ENCODE measurements at places on chromosomes 16 and 17.

- no peak for DNase-seq
Measured at GRCh38 chr17:17022456-17022855, 19.8 kb upstream of the MPRIP start.

DNA sequence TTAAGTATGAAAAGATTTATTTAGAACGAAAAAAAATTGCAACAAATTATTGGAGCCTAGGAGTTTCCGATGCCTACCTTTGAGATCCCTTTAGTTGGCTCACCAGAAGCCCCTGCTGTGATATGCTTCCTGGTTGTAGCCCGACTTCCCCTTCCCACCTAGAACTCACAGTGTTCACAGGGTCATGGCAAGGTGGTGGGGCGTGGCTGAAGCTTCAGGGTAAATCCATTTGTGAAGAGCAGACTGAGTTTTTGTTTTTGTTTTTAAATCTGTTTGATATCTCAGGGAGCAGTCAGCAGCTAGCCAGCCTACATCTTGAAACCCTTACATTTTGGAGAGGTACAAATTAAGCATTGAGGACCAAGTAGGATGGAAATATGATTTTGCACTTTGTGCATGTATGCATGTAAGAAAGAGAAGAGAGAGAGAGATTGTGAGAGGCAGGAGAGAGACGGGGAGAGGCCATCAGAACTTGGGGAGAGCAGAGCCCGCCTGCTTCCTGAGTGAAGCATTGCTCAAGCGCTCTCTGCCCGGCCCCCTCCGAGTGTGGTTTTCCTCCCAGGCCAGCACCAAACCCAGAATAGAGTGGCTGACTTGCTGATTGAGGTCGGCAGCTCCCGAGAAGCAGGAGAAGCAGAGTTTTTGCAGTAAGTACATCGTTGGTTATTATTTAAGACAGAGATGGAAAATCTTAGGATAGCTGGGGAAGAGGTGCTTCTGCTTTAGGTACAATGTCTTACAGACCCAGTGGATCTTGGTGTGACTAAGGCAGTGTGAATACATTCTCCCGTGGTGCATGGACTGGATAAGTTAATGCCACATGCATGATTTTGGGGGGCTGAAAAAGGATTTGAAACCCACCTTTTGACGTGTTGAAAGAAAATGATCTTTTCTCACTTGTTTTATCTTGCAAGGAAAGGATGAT lies 64.2 kb downstream of the SPECC1 start:
- DNase-seq = no peak

GRCh38 chr16:6642271-6642670 lies 690.4 kb upstream of the RBFOX1 start:
- no peak for DNase-seq

DNA sequence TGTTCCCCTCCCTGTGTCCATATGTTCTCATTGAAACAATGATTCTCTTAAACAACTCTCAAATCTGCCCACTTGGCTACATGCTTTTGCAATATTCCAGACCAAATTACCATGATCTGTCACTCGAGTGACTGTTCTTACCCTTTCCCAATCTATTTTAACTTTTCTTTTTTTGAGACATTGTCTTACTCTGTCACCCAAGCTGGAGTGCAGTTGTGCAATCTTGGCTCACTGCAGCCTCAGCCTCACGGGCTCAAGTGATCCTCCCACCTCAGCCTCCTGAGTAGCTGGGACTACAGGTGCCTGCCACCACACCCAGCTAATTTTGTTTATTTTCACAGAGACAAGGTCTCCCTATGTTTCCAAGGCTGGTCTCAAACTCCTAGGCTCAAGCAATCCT lies 58.8 kb upstream of the CLEC18A start:
- DNase-seq = no peak

DNA sequence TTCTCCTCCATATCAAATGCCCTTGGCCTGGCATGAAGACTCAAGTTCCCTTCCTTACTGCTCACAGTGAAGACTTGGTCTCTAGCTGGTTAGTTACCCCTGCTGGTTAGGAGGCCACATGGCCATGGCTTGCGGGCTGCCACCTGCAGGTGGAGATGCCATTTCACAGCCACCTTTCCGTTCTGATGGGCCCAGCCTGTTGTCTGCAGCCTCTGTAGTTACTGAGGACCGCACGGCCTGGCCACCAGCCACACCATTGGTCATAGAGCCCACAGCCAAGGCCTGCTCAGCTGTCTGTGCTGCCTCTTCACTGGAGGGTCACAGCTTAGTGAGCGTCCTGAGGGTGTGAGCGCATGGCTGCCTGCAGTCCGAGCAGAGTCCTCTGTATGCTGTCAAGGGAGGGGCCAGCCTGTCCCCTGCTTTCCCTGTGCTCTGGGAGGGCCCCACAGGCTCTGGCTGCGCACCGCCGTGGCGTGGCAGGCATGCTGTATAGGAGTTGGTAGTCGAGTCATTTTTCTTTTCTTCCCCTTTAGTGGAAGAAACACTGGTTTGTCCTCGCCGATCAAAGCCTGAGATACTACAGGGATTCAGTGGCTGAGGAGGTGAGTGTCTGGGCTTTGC lies 59.2 kb downstream of the PLD6 start:
- no peak for DNase-seq

DNA sequence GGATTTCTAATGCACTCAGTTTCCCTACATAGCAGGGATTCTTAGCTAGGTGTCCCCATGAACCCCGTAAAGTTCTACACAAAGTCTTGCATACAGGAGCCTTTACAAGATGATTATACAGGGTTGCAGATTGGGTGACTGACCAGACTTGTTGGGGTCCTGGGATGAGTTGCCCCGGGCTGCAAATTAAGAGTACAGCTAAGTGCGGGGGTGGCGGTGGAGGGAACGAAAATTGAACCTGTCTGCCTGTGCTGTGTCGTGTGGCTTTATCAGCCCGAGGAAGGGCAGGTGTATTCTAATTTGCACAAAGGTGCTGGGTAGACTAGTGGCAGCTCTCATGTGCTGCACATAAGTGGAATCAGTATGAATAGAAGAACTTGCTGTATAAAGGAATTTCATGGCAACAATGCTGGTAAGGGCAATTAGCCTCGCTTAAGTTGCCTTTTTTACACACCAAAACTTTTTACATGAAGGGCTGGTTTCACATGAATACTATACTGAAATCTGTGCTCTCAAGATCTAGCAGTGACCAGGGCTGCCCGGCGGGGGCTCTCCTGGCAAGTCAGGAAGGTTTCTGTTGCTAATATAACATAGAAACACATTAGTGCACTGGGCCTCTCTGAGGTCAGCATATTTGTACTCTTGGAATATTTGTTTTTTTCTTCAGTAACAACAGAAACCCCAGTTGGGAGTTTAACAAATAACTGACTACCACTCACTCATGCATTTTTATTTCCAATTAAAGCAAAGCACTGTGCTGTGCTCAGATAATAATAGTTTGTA lies 50.7 kb downstream of the ADCY7 start:
- DNase-seq = no peak

DNA sequence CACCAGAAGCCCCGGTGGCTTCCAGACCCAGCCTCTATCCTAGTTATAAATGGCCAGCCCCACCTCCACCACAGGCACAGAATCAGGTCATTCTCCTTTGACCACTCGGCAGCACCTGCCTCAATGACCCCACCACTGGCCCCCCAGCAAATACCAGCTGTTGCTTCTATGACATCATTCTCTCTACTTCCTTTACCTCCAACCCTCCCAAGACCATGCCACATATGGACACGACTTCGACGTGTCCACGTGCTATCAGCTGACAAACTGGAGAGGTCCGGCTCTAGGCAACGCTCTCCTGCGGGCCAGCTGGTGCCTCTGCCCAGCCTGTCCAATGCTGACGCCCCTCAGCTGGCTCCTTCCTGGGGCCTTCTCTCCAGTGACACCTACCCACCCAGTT lies 5.9 kb downstream of the ALYREF start:
- DNase-seq = no peak
